Stimulated activated CD4-positive, alpha-beta T cell treated with anti-CD3 and anti-CD28 coated beads, Interleukin-15, amount 100 ng/mL, for 48 hours (primary cell): ENCODE measurements at places on chromosomes 5 and 9.

DNA sequence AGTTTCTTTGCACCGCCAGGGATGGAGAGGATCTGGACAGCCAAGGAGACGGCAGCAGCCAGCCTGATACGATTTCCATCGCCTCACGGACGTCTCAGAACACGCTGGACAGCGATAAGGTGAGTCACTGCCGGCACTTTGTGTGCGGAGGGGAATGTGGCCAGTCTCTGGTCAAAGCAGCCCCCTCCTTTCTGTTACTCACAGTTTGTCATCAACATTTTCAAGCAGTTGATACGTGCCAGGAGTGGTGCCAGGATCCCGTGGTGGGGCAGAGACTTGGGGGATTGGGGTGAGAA, 175.1 kb upstream of the OTULINL start:
- no peak for DNase-seq

DNA sequence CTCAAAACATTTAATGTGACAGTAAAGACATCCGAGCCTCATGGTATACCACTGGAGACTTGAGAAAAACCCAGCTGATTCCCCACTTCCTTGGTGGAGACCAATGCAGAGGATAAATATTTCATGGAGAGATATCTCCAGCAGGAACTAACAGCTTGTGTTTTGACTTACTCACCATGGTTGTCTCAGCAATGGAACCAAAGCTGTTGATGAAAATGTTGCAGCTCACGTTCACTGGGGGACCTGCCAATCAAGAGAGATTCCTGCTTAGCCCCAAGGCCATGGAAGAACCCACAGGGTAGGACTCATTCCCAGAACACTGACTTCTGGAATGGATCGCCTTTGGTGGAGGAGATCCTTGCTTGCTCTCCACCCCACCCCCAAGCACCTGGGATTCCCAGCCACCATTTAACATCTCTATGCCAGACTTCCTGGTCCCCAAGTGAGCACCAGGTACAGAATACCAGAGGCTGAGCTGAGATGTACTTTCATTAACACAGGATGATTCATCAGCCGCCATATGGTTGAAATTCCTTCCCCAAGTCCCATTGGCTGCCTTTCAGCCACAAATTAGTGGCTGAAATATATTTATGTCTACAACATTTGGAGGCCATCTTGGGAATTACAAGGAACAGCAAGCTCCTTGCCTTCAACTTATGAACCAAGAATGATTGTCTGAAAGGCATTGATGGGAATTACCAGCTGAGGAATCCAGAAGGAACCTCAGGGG, 37.9 kb downstream of the GLRA1 start:
- no peak for DNase-seq

DNA sequence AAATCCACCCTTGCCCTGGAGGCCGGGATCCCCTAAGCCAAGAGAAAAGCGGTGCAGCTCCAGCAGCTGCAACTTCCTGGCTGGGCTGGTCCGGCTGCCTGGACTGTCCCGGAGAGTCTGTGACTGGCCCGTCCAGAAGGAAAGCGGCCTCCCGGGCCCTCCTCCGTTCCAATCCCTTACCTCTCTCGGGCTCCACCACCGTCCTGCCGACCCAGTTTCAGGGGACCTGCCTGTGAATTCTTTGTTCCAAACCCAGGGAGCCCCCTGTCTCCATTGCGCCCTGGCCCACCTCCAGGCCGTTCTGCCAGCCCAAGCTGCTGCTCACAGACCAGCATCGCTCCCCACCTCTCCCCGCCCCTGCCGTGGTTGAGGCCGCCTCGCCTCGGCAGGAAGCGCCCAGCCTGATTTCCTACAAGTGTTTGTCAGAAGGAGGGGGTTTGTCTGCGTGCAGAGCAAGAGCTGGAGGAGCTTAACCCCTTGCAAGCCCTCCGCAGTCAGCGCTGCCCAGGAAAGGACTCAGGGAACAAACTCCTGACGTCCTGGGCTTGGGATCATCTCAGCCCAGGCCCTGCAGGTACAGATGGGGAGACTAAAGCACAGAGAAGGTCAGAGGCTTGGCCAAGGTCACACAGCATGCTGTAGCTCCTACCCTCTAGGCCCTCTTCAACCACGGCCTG, at the start of gene AKNA:
TSS of gene AKNA (minus strand) at position 303 of the 677 bp plus-strand sequence. CDS start 6,649 bp downstream, outside the sequence.
- peak; percentile 70 for DNase-seq

- no peak for DNase-seq
These were observed 55.2 kb downstream of the NFIB start for GRCh38 chr9:14258660-14259239.

- no peak for DNase-seq
These were observed 35.1 kb upstream of the ZFYVE16 start for GRCh38 chr5:80372780-80373179.

- no peak for DNase-seq
These were observed 139.8 kb downstream of the SLIT3 start for GRCh38 chr5:169161022-169161680.

DNA sequence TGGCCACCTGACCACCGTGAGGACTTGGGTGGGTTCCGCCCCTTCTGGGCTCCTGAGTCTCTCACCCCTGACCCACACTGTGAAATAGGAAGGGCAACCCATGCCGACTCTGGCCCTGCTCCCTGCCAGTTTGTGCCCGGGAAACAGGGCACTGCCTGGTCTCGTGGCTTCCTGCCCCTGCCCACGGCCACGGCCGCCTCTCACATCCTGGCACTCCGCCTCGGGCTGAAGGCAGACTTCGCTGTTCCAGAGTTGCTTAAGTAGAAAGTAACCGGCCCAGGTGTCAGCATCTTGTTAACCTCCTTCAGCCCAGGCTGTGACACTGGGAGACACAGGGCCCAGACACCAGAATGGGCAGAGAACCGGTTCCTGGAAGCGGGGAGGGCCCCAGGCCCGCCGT, 68.7 kb upstream of the RNU6ATAC start:
- no peak for DNase-seq

DNA sequence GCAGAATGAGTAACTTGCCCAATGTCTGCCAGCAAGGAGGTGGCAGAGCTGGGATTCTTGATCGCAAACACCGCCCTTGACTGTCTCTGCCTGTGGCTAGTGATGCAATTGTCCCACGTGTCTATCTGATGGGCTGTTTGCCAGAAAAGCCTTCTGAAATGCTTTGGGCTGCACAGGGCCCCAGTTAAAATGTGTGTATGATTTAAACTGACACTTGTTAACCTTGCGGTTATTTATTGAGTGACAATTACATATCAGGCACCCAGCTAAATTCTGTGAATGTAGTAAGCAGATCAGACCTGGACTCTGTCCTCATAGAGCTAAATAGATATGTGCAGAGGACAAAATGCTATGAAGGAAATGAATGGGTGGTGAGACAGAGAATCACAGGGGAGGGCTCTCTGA, 11.6 kb upstream of the IL12B start:
- no peak for DNase-seq

DNA sequence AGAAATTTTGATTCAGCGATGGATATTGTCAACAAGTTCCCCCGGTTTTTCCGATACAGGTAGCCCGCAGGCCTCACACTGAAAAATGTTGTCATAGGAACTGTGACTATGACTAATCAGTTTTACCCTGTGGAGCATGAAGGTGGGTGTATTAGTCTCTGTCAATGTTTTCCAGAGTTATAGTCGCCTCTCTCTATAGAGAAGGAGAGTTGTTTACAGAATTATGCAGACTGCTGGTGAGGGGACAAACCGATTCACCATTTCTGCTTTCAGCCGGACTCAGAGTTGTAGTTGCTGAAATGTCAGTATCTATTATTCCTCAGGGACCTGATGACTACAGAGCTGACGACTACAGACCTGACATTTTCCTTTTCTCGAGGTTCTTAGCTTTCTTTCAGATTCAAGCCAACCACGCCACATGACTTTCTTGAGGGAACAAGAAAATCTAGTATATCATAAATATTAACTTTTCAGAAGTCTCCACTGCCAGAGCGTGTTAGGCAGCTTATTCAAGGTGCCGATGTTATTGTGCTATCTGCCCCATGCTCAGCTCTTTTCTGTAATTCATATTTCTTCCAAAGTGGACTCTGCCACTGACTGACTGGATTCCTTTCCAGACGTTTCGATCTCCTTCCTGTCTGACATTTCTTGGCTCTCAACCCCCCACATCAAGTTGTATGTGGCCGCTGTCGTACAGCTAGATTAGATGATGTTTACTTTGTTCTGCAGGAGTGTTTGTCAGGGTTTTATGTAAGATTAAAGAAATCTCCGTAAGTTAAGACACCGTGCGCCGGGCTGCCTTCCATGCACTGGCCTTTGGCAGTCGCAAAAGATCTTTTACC, 178.1 kb downstream of the FGF1 start:
- DNase-seq = peak; percentile 1

- DNase-seq = no peak
These were observed 31.6 kb downstream of the B4GALT1 start for GRCh38 chr9:33135470-33135958.

- no peak for DNase-seq
These were observed 36.8 kb upstream of the SSBP2 start for GRCh38 chr5:81787474-81788242.

GRCh38 chr9:127174386-127175318, 52.2 kb upstream of the ANGPTL2 start:
- DNase-seq = no peak

DNA sequence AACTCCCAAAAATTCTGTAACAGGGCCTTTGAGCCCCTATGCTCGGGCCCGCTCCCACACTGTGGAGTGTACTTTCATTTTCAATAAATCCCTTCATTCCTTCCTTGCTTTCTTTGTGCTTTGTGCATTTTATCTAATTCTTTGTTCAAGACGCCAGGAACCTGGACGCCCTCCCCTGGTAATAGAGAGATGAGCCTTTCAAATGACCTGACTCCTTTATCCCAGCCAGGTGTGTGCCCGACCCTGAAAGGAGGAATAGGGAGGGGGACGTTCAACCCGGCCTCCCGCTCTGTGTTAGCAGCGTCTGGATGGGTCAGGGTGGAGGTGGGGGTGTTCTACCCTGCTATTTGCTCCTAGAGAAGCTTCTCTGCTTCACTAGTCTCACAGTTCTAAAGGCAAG, 53.9 kb downstream of the FXN start:
- DNase-seq = no peak

DNA sequence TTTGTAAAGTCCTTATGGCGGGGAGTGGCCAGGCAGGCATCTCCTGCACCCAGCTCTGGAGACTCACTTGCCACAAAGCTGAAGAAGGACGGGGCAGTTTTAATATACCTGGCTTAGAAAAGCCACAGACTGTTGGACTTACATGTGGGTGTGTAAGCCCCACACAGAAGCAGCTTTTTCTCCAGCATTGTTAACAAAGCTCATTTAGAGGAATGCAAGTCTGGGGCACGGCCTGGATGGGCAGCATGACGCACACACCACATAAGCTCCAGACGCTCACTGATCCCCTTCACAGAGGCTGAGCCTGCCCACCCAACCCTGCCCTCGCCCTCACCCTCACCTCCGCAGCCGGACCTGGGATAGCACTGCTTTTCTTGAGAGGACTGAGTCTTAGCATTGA, 58.0 kb upstream of the PDE8B start:
- DNase-seq = no peak

GRCh38 chr9:78167356-78167755, 68.5 kb upstream of the CEP78 start:
- no peak for DNase-seq

DNA sequence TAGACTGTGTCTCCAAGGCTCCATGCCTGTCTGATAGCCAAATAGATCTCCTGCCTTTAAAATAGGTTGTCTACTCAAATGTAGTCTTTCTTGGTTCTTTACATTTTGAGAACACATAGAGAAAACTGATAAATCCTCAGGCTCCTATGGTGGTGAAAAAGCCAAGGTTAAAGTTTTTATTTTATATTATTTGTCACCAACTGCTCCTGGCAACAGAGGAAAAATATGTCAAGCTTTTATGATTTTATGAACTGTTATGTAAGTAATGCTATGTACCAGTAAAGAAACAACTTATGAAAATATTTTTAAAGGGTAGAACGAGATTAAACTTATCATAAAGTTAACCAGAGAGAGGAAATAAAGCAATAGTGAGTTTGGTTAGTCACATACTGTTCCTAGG, 222.8 kb downstream of the NR2F1-AS1 start:
- DNase-seq = no peak

- DNase-seq = peak; percentile 82
These were observed at the start of gene RNF130 for GRCh38 chr5:180071531-180072255. Gene RNF130 (minus strand): TSS chr5:180071759. CDS start chr5:180071702, 57 bp downstream.

- DNase-seq = no peak
These were observed 472.7 kb upstream of the CDH9 start for GRCh38 chr5:27511061-27511460.

GRCh38 chr5:14838396-14839319, 32.9 kb downstream of the ANKH start:
- no peak for DNase-seq

DNA sequence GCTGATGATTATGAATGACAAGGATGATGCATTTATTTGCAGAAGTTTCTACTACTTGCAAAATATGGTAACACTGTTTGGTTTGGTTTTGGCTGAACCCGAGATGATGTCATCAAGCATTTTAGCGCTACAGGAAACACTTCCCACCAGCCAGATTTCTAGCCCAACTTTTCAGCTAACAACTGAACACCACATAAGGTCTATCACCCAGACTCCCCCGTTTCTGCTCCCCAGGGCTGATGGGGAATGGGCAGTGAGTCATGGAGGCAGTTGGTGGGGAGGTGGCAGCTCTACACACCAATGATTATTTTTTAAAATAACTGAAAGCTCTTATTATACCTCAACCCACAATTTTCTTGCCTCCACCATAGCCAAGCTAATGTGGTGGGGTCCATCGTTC, 302.9 kb downstream of the CEMIP2 start:
- DNase-seq = no peak

- DNase-seq = no peak
These were observed 26.9 kb upstream of the RNF38 start for GRCh38 chr9:36426945-36427344.

GRCh38 chr9:127578952-127579853, 32.9 kb upstream of the STXBP1 start:
- peak; percentile 75 for DNase-seq

- DNase-seq = no peak
These were observed 45.5 kb downstream of the SPOCK1 start for GRCh38 chr5:137453483-137454080.

GRCh38 chr5:125411071-125411743, 664.8 kb upstream of the ZNF608 start:
- DNase-seq = no peak
